ENCODE measurements at places on chromosomes 3 and 15. TPM values are rescaled to one million over a fixed set of nuclear protein-coding genes. Genes with fewer than 3 reads are reported as not detected.
A peak's percentile ranks its signal among the peaks of the same experiment; 100 is the strongest.

GRCh38 chr3:136350557-136350956, 100.4 kb downstream of the PCCB start:
- H3K36me3 ChIP-seq, result no peaks in the 10 kb centered on the region
- peak overlapping the region; percentile 45 for H3K27ac ChIP-seq
- no peak for DNase-seq
- H3K4me1 ChIP-seq, result peaks cover 8% of the 10 kb centered on the region
- no peaks in the 10 kb centered on the region for H3K27me3 ChIP-seq

DNA sequence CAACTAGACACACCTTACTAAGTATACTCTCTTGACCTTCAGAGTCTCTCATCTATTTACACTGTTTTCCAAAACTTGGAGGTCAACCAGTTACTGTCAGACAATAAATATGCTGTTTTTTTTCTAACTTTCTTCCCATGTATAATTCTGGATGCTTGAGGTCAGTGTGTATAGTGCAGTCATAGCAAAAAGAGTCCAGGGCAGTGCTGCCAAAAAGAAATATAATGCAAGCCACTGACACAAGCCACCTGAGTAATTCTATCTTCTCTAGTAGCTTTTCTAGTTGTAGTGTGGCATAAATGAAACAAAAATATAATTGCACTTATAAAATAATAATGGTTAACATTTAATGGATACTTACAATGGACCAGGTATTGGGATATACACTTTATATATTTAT, 21.6 kb downstream of the GADL1 start:
- H3K36me3 ChIP-seq, result no peaks in the 10 kb centered on the region
- no peak overlapping the region for H3K27ac ChIP-seq
- no peak for DNase-seq
- no peaks in the 10 kb centered on the region for H3K27me3 ChIP-seq

DNA sequence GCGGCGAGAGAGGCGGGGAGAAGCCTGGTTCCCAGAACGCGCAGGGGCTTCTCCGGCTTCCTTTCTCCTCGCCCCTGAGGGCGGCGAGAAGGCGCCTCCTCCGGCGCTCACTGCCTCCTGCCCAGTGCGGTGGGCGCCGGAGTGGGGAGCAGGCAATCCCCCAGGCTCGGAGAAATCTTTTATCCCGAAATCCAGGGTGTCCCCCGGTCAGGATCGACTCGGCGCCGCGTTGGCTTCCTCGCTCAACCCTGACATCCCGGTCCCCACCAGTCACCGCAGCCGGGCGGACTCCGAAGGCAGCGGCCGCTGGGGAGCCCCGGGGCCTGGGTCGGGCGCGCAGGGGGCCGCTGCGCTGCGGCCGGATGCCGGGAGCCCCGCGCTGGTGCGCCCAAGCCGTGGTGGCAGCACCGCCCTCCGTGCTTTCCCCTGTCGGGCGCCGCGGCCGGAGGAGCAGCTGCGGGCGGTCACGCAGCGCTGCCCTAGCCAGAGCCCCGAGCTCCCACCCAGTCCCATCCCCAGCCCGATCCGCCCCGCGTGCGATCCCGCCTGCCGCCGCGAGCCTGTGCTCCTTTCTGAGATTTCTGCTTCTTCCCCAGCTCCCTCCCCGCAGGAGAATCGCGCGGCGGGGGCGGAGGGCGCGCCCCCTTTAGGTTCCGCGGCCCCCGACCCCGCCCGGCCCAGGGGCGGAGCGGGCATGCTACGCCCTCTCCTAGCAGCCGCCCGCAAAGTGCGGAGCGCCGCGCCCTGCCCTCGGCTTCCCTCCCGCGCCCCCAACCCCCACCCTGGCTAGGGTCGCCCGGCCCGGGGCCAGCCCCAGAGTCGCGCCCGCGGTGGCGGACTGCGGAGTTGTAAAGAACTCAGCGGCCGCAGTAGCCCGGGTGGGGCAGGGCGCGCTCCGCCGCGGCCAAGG, 683 bp upstream of the CACNA2D3 start:
- H3K27ac ChIP-seq, result peak overlapping the region; percentile 46
- H3K27me3 ChIP-seq, result no peaks in the 10 kb centered on the region
- H3K4me1 ChIP-seq, result peaks cover 14% of the 10 kb centered on the region

DNA sequence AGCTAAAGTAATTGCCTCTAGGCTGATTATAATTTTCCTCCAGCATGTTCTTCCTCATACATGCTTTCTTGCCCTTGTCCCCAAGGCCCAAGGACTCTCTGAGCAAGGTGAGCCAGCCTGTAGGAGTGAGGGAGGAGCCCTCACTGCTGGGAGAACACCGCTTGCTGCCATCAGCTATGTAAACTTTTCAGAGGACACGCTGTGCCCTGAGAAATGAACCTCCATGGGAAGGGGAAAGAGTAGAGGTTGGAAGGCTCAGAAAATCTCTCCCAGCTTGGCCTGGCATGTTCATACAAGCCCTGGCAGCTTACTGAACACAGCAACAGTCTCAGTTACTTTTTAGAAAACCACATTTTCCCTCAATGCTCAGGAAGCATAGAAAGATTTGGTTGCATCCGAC, 103.0 kb upstream of the SLC24A5 start:
- H3K27ac ChIP-seq, result no peak overlapping the region
- H3K4me1 ChIP-seq, result peaks cover 5% of the 10 kb centered on the region
- no peaks in the 10 kb centered on the region for H3K27me3 ChIP-seq
- H3K4me3 ChIP-seq, result no peak overlapping the region
- no peaks in the 10 kb centered on the region for H3K36me3 ChIP-seq

DNA sequence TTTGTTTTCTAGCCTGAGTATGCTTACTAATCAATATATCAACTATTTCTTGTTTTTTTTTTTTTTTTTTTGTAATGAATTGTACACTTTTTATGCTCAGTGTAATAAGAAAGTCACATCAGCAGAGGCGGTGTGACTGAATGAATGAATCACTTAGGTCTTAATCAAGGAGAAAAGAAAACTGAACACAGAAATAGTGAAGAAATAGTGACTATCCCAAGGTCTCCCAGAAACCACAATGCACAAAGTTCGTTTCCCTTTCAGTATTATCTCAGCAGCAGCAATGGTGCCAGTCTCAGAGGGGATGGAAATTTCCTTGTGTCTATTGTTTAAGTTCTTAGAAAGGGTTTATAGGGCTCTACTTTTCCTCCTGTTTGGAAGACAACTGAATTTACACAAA, 80.7 kb downstream of the NR1I2 start:
- no peaks in the 10 kb centered on the region for H3K4me1 ChIP-seq
- no peaks in the 10 kb centered on the region for H3K27me3 ChIP-seq
- no peak overlapping the region for H3K4me3 ChIP-seq
- H3K27ac ChIP-seq, result no peak overlapping the region

The GOLGA8R gene
- total RNA-seq, result 3.2 TPM

The HDC gene
- total RNA-seq, result 0.49 TPM

The ZNF620 gene
- total RNA-seq, result 1.5 TPM

The NPAP1 gene
- total RNA-seq, result not detected

Measured in vagina (tissue), 2 donors.